ENCODE measurements at places on chromosomes 1 and 21. TPM values are rescaled to one million over a fixed set of nuclear protein-coding genes. Genes with fewer than 3 reads are reported as not detected.

Gene PTPRC
- 5.1 TPM for total RNA-seq

Gene HOOK1
- total RNA-seq: 17.7 TPM

Gene PTAFR
- total RNA-seq: 10.2 TPM

Gene SIM2
- not detected for total RNA-seq

Gene C1QC
- 41.6 TPM for total RNA-seq

Gene PRDM2
- total RNA-seq: 34.7 TPM

Gene RHOU
- total RNA-seq: 13.9 TPM

Gene TRAF3IP3
- 1.1 TPM for total RNA-seq

Gene ALX3
- not detected for total RNA-seq

Gene DARS2
- 8.2 TPM for total RNA-seq

- DNase-seq: no peak
Measured at GRCh38 chr1:28804071-28804470, 7.9 kb upstream of the OPRD1 start.

GRCh38 chr1:115655916-115656315 is 14.1 kb downstream of the VANGL1 start:
- no peak for DNase-seq

DNA sequence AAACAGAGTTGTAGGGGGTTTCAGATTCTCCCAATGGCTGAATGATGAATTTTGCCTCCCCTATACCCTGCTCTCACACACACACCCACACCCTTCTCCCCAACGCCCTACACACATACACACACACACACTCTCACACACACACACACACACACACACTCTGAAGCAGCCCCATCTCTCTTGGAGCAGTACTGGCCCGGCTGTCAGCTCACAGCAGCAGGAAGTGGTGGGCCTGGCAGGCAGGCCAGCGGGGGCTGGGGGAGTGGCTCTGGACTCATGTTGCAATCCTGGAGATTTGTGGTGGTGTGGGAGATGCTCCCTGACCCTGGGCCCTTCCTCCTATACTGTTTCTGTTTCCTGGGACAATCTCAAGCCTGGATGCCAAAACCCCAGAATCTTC is 2.2 kb downstream of the IKBKE start:
- no peak for DNase-seq

GRCh38 chr21:43981871-43982210 is 30.3 kb upstream of the TRAPPC10 start:
- no peak for DNase-seq

DNA sequence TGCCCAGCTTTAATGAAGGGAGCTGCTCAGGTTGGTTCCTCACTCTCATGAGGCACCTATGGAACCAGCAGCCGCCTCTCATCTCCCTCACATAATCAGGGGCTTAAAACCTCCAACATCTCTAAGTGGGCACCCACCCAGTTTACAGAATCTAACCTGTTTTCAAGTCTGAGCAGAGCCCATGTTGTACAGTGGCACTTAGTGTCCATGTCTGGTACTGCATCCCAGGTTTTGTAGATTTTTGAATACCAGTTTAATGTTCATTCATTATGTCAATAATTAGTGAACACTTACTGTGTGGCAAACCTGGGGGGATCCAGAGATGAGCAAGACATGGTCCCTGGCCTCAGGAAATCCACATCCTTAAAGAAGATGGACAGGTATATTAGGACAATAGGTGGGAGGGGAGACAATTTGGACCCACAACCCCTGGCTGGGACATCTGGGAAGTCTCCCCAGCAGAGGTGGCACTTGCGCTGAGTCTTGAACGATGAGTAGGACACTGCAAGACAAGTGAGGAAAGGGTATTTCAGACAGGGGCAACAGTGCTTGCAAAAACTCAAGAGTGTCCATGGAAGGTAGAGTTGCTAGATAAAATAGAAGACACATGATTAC is 83.3 kb downstream of the LACTBL1 start:
- no peak for DNase-seq

- no peak for DNase-seq
Measured at GRCh38 chr1:228339766-228340685, 66.6 kb downstream of the TRIM11 start.

GRCh38 chr21:46025113-46025770 is 43.7 kb downstream of the COL6A1 start:
- DNase-seq: no peak

GRCh38 chr1:47505267-47505666 is 67.4 kb downstream of the FOXD2 start:
- DNase-seq: peak; percentile 18

GRCh38 chr1:160777486-160778089 is 18.4 kb upstream of the LY9 start:
- DNase-seq: no peak

DNA sequence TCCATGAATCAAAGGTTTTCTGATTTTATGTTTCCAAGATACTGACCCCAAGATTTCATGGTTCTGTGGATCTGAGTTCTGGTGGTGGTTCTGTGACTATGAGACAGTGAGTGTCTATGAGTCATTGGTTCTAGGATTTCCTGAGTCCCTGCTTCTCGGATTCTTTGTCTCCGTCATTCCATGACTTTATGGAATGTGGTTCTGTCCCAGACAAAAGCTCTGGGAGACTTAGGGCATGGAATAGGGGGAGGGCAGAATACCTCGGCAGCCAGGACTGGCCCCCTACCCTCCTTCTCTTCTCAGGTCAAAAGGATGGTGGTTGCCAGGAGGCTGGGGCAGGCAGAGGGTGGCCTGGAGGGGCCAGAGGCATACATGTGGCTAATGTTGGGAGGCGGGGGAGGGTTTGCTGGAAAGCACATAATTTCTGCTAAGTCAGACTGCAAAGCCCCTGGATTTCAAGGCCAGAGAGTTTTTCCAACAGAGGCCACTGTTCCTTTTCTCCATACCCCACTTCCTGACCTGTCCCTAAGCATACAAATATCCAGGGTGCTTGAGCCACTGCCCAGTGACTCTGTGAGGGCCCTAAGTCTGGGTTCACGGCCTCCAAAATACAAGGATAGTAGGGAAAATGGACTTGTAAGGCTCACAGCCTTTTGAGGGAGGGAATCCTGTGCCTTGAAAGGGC is 17.2 kb downstream of the CDCP2 start:
- DNase-seq: no peak

- DNase-seq: peak; percentile 84
Measured at GRCh38 chr1:221839782-221840395, 98.0 kb upstream of the DUSP10 start.

- DNase-seq: no peak
Measured at GRCh38 chr1:37147906-37148305, 113.6 kb upstream of the GRIK3 start.

DNA sequence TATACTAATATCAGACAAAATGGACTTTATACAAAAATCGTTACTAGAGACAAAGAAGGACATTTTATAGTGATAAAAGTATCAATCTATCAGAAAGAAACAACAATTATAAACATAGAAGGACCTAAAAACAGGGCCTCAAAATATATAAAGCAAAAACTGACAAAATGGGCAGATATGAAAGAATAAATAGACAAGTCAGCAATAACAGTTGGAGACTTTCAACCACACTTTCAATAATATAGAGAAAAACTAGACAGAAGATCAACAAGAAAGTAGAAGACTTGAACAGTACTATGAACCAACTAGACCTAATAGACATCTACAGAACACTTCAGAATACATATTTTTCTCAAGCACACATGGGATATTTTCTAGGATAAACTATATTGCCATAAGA is 52.4 kb downstream of the MIS18A start:
- DNase-seq: no peak

GRCh38 chr1:202235856-202236837 is 42.5 kb downstream of the LGR6 start:
- DNase-seq: peak; percentile 35

- DNase-seq: peak; percentile 73
Measured at GRCh38 chr1:39973503-39974135, 18.7 kb downstream of the MFSD2A start.

GRCh38 chr21:38263493-38263892 is 6.7 kb downstream of the KCNJ15 start:
- no peak for DNase-seq

- no peak for DNase-seq
Measured at GRCh38 chr1:193120604-193121166, 1.1 kb upstream of the CDC73 start.

DNA sequence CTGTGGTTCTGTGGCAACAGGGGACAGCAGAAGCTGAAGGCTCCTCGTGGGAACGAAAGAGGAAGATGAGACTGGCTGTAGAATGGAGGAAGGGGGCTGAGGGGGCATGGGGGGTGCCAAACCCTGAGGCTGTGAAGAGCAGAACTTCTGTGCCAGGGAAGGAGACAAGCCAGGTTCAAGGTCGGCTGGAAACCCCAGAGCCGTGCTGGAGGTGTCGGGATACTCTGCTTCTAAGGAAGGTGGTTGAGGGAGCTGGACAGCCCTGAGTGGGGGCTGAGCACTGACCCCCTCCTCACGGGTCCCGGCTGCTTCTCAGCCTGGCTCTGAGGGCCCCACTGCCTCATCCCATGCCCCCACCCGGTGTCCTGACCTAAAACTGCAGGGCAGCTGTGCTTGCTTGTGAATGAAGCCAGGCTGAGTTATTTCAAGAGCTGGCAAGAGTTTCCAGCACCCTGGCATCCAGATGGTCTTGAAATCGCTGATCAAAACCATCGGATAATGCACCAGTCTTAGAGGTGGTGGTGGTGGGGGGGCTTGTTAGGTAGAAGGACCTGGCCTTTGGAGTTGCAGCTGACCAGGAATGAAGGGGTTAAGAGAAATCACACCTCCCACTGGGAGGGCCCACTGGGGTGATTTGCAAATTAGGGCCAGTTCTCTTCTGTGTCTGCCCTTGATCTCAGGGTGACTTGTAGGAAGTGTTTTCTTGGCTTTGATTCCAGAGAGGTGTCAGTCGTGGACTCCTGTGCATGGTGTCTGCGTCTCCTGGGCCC is 218.9 kb upstream of the C1orf174 start:
- peak; percentile 70 for DNase-seq

DNA sequence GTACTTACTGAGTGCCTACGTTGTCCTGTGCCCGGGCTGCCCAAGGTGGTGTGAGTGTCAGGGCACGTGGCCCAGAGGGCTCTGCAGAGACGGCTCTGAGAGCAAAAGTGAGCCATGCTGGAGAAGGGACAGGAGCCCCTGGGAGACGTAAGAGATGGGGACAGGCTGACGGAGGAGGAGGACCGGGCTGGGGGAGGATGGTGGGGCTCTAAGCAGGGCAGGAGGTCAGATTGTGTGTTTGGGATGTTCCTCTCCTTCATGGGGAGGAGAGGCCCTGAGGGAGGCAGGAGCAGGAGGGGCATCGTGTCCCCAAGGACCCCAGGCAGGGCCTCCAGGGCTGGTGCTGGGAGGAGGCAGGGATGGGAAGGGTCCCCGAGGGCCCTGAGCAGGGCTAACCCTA is 158.9 kb downstream of the PCBP3 start:
- DNase-seq: no peak

- DNase-seq: no peak
Measured at GRCh38 chr1:169260478-169261151, 107.0 kb downstream of the NME7 start.

DNA sequence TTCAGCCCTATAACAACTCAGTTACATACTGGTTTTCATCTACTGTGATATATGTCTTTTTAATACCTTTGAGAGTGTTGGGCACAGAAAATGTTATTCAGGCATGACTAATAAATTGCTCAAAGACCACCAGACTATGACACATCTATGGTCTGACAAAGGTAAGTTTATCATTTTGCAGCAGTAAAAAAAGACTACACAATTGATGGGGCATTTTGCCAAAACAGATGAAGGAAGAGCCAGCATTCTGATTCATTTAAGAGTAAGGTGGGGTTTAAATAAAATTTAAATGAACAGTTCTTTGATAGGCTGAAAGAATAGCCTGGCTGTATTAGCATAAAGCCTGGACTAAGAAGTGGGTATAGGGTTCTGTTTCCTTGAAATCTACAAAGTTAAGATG is 8.8 kb upstream of the RNPC3 start:
- DNase-seq: no peak

GRCh38 chr1:203342192-203342940 is 8.6 kb downstream of the FMOD start:
- DNase-seq: no peak

DNA sequence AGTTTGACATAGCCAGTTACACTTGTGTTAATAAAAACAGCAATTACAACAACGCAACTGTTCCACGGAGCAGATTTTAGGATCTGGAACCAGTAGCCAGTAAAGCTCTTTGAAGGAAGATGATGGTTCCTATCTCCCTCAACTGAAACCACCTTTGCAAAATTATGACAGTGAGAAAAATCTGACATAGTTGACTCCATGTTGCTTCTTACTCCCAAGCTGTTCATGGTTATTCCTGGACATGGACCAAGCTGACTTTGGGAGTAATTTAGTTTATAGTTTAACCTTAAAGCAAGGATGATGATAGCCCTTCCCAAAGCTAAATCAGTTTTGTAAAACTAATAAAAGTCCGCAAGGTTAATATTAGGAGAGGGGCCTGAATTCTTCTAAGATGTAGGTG is 518.0 kb upstream of the ZP4 start:
- DNase-seq: no peak

DNA sequence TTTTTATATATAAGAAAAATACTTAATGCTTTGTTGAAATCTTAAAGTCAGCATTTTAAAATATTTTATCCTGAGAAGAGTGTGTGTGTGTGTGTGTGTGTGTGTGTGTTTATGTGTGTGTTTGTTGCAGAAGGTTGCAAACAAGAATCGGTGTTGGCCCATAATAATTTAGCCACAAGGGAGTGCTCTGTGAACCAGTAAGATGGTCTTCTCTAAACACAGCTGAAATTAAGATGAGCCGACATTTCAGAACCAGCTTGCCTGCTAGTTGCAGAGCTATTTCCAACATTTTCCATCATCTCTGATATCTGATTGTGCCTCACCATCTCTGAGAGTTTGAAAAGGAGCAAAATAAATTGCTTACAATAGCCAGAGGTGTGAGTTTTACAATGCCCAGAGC is 158.8 kb upstream of the SGIP1 start:
- no peak for DNase-seq
